ENCODE measurements at places on chromosomes 1 and 21.

GRCh38 chr1:165763442-165763841 is 5.2 kb downstream of the TMCO1 start:
- no peak for DNase-seq

- no peak for DNase-seq
These were observed 1.1 kb upstream of the DNAJC28 start for GRCh38 chr21:33492571-33492970.

DNA sequence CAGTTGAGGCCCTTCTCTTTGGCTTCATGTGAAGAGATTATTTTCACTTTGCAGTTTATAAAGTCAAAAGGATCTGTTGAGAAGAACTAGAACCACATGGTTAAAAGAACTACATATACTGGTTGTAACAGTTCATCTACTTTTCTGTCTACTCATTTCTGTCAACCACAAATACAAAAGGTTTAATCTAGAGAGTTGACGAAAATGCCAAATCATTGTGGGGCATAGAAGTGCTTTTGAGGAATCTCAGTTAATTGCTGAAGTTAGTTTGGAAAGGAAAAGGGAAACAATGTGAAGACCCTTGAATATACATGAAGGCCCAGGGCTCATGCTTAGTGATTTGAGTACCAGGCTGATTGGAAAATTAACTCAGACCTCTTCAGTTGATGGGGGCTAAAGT is 415.7 kb upstream of the ZP4 start:
- DNase-seq = no peak

DNA sequence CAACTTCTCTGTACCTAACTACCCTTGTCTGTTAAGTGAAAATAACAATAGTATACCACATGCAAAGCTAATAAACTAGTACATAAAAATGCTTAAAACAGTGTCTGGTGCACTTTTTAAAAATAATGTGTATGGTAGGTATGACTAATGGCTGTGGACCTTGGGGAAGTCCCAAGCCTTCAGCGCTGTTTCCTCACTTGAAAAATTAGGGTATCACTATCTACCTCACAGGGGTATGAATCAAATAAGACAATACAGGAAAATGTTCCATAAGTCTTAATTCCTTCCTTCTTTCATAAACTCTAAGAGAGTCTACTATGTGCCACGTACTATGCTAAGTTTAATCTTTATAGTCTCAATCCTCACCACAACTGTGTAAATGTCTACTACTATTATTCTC is 32.0 kb downstream of the EGLN1 start:
- no peak for DNase-seq

DNA sequence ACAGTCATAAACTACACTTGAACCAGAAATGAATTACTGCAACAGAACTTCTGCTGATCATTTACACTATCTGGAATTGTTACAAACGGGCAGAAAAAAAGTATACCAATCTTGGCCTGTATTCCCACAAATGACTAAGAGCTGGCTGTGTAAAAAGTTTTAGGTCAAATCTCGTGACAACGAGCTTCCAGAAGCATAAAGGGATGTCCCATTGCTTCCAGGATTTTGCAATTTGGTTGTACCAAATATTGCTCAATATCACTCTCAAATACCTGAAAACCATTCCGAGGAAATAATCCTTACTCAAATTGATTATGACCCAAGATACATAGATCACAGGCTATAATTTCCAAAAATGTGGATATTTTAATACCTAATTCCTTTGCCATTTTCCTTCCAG is 175.6 kb downstream of the TBX15 start:
- DNase-seq = no peak

Measured in NCI-H2081 treated with DMSO at 0.1 percent for 48 hours (cell line).